ENCODE measurements at places on chromosomes 7 and 10. TPM values are rescaled to one million over a fixed set of nuclear protein-coding genes. Genes with fewer than 3 reads are reported as not detected.

TMEM26 gene
- not detected for total RNA-seq

STEAP1 gene
- total RNA-seq = 4.5 TPM

FOXI2 gene
- not detected for total RNA-seq

IQCE gene
- total RNA-seq = 10.1 TPM

PARD3 gene
- 117 TPM for total RNA-seq

GNAI1 gene
- 64.9 TPM for total RNA-seq

FXYD4 gene
- total RNA-seq = not detected

LIPJ gene
- total RNA-seq = 0.15 TPM

FRAT1 gene
- 8.4 TPM for total RNA-seq

HMX2 gene
- total RNA-seq = not detected

AZGP1 gene
- total RNA-seq = 529 TPM

CLDN4 gene
- 164 TPM for total RNA-seq

FFAR4 gene
- 0.36 TPM for total RNA-seq

ECHDC3 gene
- total RNA-seq = 92.8 TPM

GDF2 gene
- not detected for total RNA-seq

PCDH15 gene
- total RNA-seq = not detected

LIPN gene
- total RNA-seq = 25.8 TPM

NAMPT gene
- total RNA-seq = 188 TPM

NODAL gene
- not detected for total RNA-seq

CYP26C1 gene
- total RNA-seq = not detected

CPN1 gene
- not detected for total RNA-seq

PNLIP gene
- total RNA-seq = not detected

MYO1G gene
- 0.68 TPM for total RNA-seq

VWA2 gene
- 18.1 TPM for total RNA-seq

PLXDC2 gene
- total RNA-seq = 93.4 TPM

WAPL gene
- 52.0 TPM for total RNA-seq

PEX1 gene
- total RNA-seq = 66.3 TPM

ABCC2 gene
- total RNA-seq = 4.4 TPM

DENND2A gene
- 2.5 TPM for total RNA-seq

TAS2R5 gene
- 5.8 TPM for total RNA-seq

PLEKHS1 gene
- total RNA-seq = 0.38 TPM

SLC26A4 gene
- total RNA-seq = not detected

CYP2C19 gene
- total RNA-seq = 0.30 TPM

HABP2 gene
- total RNA-seq = not detected

DMTF1 gene
- total RNA-seq = 42.9 TPM

PROSER2 gene
- 7.0 TPM for total RNA-seq

SSC4D gene
- not detected for total RNA-seq

NME8 gene
- total RNA-seq = 7.3 TPM

SAMD9L gene
- total RNA-seq = 6.7 TPM

All from suprapubic skin (tissue), 4 donors.